ENCODE measurements at places on chromosomes 6 and 20.

DNA sequence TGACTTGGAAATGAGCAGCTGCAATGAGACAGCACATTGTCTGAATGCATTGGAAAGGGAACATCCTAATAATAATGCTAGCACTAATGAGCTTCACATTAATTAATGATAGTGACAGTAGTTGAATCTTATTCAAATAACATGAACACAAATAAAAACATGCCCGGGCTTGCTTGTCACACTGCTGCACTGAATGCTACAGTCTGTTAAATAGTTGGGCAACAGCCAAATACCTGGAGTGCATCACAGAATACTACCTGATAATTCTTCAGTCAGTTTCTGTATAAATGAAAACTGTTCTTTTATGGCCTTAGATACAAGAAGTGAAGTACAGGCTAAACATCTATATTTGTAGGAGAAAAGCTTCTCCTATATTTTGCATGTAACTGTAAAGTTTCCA is 458.7 kb downstream of the RNF144B start:
- no peak for DNase-seq

- DNase-seq = no peak
Measured at GRCh38 chr6:37816599-37817375, 2.7 kb upstream of the ZFAND3 start.

GRCh38 chr20:19714579-19714840 is 43.5 kb upstream of the RIN2 start:
- no peak for DNase-seq

- DNase-seq = no peak
Measured at GRCh38 chr6:37628611-37629320, 68.9 kb downstream of the MDGA1 start.

DNA sequence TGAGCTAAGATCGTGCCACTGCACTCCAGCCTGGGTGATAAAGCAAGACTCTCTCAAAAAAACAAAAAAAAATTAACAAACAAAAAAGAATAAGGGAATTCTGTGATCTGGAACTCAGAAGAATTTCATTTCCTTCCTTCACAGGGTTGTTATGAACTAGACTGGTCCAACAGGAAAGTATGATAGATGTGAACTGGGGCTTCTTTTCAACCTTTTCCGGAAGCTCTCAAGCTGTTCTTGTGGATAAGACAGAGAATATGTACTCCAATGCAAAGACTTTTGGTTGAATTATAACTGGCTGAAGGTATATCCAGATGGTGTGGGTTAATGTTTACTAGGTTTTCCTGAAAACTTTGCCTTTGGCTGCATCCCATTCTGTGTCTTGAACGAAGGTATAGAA is 5.3 kb downstream of the RNF8 start:
- DNase-seq = no peak

DNA sequence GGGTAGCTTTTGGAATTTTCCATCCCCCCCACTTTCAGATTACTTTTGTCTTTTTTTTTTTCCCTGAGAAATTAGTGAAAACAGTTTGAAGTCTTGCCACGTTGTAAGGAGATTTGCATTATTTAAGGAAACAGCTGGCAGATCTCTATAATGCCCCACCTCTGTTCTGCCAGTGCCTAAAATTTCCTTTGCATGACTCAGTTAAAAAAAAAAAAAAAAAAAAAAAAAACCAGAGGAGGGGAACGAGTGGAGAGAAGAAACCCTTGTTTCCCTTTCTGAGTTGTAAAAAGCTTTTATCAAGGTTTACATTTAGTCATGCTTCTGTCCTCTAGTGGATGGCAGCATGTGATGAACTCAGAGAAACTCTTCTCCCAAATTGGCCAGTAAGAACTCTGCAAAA is 33.5 kb downstream of the CARMIL1 start:
- no peak for DNase-seq

GRCh38 chr20:37240337-37241067 is 21.1 kb downstream of the GHRH start:
- DNase-seq = no peak

- DNase-seq = no peak
Measured at GRCh38 chr6:102812242-102812641, 1418.7 kb downstream of the GRIK2 start.

GRCh38 chr6:13674533-13675190 is 37.0 kb downstream of the RANBP9 start:
- no peak for DNase-seq

GRCh38 chr20:57459278-57459677 is 65.7 kb downstream of the CTCFL start:
- no peak for DNase-seq

DNA sequence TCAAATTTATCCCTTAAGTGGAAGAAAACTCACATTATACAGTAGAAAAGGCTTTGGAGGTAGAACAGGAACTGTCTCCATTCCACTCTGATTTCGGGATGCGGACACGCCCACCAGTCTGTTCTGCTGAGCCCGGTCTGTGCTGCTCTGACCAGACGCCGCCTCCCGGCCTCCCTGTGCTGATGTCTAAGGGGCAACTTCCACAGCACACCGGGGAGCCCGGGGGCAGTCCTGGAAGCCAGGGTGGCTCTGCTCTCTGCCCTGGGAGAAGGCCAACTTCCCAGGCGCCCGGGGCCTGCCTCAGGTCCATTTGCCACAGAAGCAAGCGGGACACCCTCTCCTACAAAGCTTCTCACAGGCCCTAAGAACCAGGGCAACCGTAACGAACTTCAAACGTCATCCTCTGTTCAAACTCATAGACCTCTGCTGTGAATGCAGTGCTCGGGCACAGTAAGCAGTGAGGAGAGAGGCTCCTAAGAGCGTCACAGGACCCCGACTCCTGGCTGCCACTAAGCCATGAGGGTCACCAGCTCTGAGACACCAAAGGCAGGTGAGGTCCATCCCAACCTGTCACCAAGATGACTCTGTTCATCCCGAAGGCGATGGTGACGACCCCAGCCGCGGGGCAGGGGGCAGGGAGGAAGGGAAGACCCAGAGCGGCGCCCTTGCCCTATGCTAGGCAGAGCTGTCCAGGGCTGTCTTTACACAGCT is 5.6 kb downstream of the TAF4 start:
- no peak for DNase-seq

GRCh38 chr6:50846144-50846851 is 27.6 kb downstream of the TFAP2B start:
- no peak for DNase-seq

DNA sequence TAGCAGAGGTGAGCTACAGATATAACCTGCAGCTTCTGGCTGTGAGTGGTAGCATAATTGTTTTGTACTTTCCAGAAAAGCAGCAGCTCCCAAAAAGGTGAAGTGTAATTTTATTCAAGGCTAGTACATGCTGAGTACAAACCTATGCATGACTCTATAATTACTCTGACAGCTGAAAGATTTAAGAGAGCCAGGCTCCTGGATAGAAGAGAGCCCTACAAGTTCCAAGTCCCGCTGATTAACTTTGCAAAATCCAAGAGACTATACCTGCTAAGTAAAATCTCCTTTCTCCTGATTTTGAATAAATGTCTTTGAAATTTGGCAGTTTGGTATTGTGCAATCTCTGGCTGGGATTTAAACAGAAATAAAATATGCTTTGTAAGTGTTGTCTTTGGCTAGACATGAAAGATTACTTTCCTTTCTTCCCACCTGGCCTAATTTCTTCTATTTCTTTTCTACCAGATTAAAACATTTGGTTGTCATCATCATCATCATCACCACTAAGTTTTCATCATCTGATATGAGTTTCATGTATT is 79.5 kb downstream of the CTNNBL1 start:
- no peak for DNase-seq

GRCh38 chr20:49704932-49705336 is 8.7 kb downstream of the B4GALT5 start:
- DNase-seq = no peak

- DNase-seq = no peak
Measured at GRCh38 chr6:45411959-45412358, 34.2 kb upstream of the SUPT3H start.

- no peak for DNase-seq
Measured at GRCh38 chr6:22413681-22414311, 117.0 kb upstream of the PRL start.

DNA sequence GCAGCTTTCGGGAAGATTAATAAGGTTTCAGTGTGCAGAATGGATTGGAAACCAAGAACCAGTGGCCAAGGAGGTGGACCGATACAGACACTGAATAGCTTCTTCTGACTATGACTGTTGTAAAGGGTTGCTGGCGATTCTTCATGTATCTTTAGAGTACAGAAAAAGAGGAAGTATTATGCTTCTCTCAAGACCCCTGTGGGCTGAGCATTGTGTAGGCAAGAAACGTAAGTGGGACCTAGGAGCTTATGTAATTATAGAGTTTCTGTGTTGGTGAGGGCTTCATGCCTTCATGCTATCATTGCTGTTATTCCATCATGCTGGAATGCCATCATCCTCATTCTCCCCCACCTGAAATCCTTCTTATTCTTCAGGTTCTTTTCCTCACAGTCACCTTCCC is 105.4 kb upstream of the AKIRIN2 start:
- DNase-seq = no peak

- DNase-seq = no peak
Measured at GRCh38 chr6:34583461-34583860, 27.3 kb upstream of the SPDEF start.

Data from vagina (tissue), 2 donors.